ENCODE measurements at places on chromosomes 12 and 14.

GRCh38 chr12:88142610-88142991 lies 494 bp downstream of the TMTC3 start:
- no peak for DNase-seq

DNA sequence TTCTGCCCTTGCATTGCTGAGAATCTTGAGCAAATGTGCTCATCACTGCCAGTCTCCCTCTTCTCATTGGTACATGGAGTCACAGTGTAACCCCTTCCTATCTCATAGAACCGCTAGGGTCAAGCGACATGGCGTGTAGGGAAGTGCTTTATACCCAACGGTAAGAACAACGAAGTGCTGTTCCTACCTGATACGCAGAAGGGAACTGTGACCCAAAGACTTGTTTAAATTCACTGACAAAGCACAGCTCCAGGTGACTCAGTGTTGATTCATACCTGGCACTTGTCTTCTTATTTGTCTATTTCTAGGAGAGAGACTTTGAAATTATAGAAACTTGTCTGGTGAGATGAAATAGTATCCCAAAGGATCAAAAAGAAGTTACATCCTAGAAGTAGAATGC lies 53.7 kb downstream of the FBXL14 start:
- no peak for DNase-seq

GRCh38 chr14:101217080-101217463 lies 313.6 kb upstream of the RTL1 start:
- no peak for DNase-seq

- DNase-seq: no peak
Observed at GRCh38 chr12:94169495-94169894, 21.1 kb downstream of the PLXNC1 start.

DNA sequence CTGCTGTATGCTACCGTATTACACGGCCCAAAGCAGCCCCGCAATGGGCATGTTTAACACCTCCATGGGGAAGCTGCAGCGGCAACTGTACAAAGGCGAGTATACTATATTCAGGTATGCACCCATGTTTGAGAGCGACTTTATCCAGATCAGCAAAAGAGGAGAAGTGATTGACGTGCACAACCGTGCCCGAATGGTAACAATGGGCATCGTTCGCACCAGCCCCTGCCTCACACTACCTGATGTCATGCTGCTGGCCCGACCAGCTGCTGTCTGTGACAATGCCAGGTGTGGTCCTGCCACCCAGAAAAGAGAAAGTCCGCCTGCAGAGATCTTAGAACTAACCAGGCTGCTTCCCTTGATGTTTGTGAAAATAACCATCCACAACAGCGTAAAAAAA lies 630 bp downstream of the GARIN6 start:
- DNase-seq: no peak

Data from NCI-H1092 (cell line).